ENCODE measurements at places on chromosomes 5 and 9. TPM values are rescaled to one million over a fixed set of nuclear protein-coding genes. Genes with fewer than 3 reads are reported as not detected.
A peak's percentile ranks its signal among the peaks of the same experiment; 100 is the strongest.

- H3K36me3 ChIP-seq, result no peaks in the 10 kb centered on the region
Measured at GRCh38 chr5:95410279-95410678, 19.1 kb downstream of the FAM81B start.

DNA sequence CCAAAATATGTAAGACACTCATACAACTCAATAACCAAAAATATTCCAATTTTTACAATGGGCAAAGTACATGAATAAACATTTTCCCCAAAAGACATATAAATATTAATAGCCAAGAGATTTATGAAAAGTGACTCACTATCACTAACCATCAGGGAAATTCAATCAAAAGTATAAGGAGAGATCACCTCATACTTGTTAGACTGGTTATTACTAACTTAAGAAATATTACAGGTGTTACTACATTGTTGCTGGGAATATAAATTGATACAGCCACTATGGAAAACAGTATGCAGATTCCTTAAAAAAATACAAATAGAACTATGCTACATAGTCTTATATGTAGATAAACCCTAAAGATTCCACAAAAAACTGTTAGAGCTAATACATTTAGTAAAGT is 21.8 kb downstream of the BTNL8 start:
- H3K4me3 ChIP-seq, result no peak overlapping the region
- DNase-seq, result no peak
- H3K4me1 ChIP-seq, result no peaks in the 10 kb centered on the region

GRCh38 chr5:135106610-135107471 is 72.8 kb upstream of the PITX1 start:
- no peak for DNase-seq
- H3K27me3 ChIP-seq, result no peaks in the 10 kb centered on the region
- H3K4me3 ChIP-seq, result no peak overlapping the region
- no peak overlapping the region for H3K27ac ChIP-seq
- no peaks in the 10 kb centered on the region for H3K36me3 ChIP-seq

- no peak overlapping the region for H3K4me3 ChIP-seq
- no peak for DNase-seq
- no peak overlapping the region for H3K27ac ChIP-seq
Measured at GRCh38 chr9:7935681-7936080, 136.1 kb upstream of the DMAC1 start.

GRCh38 chr9:137882506-137882821 is 4.9 kb downstream of the CACNA1B start:
- DNase-seq, result no peak
- H3K27me3 ChIP-seq, result no peaks in the 10 kb centered on the region
- H3K27ac ChIP-seq, result no peak overlapping the region
- H3K4me3 ChIP-seq, result no peak overlapping the region
- H3K4me1 ChIP-seq, result peaks cover 7% of the 10 kb centered on the region

DNA sequence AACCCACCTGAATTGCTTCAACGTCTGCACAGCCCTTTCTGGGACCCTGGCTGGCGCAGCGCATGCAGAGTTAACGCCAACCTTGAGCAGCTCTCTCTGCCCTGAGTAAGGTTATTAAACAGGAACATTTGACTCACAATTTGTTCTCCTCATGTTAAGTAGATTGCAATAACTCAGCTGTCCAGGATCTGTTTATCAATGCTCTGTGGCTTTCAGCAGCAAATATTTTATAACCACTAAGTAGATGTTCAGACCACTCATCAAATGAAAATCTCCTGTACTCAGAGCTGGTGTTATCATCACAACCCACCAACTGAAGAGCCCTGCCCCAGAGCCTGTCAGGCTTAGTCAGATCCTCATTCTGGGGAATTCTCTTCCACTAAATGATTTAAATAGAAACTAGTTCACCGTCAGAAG is 403.0 kb downstream of the ZNF608 start:
- H3K4me3 ChIP-seq, result no peak overlapping the region
- H3K36me3 ChIP-seq, result no peaks in the 10 kb centered on the region
- H3K27me3 ChIP-seq, result no peaks in the 10 kb centered on the region
- DNase-seq, result no peak
- H3K27ac ChIP-seq, result peak overlapping the region; percentile 48
- H3K4me1 ChIP-seq, result peaks cover 35% of the 10 kb centered on the region

DNA sequence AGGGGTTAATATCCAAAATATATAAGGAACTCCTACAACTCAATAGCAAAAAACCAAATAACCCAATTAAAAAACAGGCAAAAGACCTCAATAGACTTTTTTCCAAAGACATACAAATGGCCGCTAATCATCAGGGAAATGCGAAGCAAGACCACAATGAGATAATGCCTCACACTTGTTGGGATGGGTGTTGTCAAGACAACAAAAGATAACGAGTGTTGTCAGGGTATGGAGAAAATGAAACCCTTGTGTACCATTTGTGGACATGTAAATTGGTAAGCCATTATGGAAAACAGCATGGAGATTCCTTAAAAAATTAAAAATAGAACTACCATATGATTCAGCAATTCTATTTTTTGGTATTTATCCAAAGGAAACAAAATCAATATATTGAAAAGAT is 620.2 kb downstream of the ACTL7B start:
- H3K4me3 ChIP-seq, result no peak overlapping the region
- no peaks in the 10 kb centered on the region for H3K27me3 ChIP-seq
- H3K36me3 ChIP-seq, result no peaks in the 10 kb centered on the region
- H3K4me1 ChIP-seq, result no peaks in the 10 kb centered on the region
- no peak overlapping the region for H3K27ac ChIP-seq

- H3K4me3 ChIP-seq, result no peak overlapping the region
- no peak overlapping the region for H3K27ac ChIP-seq
- no peak for DNase-seq
- no peaks in the 10 kb centered on the region for H3K36me3 ChIP-seq
- no peaks in the 10 kb centered on the region for H3K27me3 ChIP-seq
Measured at GRCh38 chr5:136420168-136420898, 55.0 kb upstream of the TRPC7 start.

The PRRX2 gene
- total RNA-seq, result 1.1 TPM

The IFNA8 gene
- not detected for total RNA-seq

The CARD6 gene
- 10.8 TPM for total RNA-seq

The LCN9 gene
- not detected for total RNA-seq

All from right atrium auricular region (tissue), 2 donors.